ENCODE measurements at places on chromosomes 16 and 17.

DNA sequence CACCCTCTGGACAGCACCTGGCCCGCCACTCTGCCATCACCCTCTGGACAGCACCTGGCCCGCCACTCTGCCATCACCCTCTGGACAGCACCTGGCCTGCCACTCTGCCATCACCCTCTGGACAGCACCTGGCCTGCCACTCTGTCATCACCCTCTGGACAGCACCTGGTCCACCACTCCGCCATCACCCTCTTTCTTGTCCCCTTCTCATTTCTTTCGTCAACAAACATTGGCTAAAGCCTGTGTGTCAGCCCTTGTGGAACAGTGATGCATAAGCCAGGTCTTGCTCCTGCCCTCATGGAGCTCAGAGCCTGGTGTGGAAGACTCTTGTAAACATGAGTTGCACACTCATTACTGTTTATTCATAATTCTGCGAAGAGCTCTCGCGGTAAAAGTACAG lies 31.2 kb downstream of the CDK5R1 start:
- DNase-seq: no peak

- DNase-seq: no peak
Observed at GRCh38 chr16:14088155-14088753, 17.1 kb downstream of the MRTFB start.

DNA sequence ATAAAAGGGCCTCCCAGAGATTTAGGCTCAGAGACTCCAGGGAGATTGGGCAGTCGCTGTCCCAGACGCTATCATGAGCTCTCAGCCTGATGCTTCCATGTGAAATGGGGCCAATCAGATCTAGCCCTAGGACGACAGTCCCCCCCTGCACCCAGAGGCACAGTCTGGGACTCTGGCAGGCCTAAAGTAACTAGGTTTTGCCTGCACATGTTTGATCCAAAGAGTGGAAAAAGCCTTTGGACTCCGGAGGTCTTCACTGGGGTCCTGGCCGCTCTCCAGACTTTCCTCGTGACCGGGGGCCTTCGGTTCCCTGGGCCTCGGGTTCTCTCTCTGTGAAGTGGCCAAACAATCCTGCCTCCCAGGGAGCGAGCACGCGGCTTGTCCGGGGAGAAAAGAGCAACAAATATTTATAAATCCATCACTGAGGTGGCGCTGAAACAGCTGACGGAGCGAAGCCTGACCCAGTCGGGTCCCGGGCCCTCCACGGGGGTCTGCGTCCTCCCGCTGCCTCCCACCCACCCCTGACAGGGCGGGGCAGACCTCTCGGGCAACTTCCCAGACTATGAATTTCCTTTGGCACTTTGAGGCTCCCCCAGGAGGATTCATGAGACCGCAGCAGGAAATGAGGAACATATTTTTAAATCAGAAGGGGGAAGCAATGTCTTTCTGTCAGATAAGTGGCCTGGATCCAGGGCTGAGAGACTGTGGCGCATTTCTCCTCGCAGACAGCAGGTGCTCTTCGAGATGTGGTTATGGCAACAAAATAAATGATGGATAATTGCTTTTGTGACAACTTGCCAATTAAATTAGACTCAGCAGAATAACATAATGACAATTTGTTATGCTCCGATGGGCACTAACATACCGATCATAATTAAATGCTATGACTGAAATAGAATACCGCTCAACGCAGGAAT lies 38.9 kb downstream of the MRPS23 start:
- DNase-seq: peak; percentile 60

DNA sequence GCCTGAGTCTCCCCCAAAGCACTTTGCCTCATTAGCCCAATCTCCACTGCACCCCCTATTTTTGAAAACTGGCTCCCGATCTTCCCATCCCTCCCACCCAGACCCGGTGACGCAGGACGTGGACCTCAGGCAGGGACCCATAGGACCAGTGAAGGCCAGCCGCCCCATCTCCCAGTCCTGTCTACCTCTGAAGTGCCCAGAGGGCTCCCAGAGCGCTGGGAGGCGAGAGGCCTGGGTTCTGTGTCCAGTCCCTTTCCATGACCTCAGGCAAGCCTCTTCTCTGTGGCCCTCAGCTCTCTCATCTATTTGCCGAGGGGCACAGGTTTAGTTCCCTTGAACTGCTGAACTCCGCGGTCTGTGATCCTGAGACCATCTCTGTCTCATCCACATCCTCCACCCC lies 714 bp downstream of the TNS4 start:
- DNase-seq: no peak

DNA sequence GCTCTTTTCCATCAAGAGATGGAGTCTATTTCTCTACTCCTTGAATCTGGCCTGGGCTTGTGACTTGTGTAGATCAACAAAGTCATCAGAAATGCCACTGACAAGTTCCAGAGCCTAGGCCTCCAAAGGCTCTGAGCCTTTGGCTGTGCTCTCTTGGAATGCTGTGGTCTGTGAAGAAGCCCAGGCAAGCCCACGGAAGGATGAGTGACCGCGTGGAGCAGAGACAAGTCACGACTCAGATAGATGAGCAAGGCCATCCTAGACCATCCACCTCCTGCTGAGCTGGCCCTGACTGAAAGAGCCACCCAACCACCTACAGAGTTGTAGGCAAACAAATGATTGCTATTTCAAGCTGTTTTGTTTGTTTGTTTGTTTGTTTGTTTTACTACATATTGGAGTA lies 11.6 kb upstream of the ICAM2 start:
- no peak for DNase-seq

GRCh38 chr17:16534236-16534635 lies 34.8 kb downstream of the ZNF287 start:
- no peak for DNase-seq

DNA sequence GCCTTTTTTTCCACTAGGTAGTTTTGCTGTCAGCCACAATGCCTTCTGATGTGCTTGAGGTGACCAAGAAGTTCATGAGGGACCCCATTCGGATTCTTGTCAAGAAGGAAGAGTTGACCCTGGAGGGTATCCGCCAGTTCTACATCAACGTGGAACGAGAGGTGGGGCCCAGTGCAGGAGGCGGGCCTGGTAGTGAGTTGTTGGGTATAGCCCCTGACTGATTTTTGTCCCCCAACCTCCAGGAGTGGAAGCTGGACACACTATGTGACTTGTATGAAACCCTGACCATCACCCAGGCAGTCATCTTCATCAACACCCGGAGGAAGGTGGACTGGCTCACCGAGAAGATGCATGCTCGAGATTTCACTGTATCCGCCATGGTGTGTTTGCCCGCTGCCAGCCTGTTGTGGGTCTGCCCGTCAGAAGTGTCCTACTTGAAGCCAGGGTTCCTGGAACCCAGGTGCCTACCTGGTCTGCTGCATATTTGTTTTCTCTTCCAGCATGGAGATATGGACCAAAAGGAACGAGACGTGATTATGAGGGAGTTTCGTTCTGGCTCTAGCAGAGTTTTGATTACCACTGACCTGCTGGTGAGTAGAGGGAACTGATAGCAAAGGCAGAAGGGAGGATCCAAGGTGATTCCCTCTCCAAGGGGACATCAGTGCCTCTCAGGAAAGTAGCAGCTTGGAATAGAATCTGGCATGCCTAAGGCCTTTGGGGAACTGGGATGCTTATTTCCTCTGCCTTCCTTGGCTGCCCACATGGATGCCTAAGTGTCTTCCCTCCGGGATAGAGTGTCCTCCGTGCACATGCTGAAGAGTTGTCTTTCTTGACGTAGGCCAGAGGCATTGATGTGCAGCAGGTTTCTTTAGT lies 1.9 kb upstream of the CD68 start:
- peak; percentile 19 for DNase-seq

DNA sequence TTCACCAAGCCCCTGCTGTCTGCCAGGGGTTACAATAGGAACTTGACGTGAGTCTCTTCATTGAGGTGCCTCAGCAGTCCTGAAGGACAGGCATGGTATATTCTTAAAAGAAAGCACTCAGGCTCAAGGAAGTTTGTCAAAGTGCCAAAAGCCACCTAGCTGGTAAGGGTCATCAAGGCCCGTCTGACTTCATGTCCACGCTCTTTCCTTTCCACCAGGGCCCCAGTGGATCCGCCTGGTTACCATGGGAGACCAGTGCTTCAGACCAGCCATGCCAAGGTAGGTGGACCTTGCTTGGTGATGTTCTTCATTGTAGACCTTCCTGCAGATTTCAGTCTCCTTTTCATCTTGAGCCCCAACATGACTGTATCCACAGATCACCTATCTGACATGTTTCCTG lies 27.6 kb upstream of the CCL1 start:
- DNase-seq: no peak

DNA sequence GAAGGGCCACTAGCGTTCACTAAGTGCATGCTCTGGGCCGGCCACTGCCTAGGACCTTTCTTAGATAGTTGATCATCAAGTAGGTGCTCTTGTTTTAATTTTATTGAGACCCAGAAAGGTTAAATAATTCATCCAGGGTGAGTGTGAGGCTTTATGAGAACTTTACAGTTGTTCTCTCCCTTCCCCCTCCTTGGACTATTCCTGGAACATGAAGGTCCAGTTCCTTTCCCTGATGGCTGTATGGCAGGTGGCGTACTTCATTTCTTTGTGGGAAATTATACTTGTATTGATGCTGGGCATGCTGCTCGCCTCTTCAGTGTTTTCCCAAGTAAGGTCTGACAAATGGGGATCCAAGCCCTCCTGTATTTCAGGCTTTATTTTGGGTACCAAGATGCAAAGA lies 8.5 kb downstream of the SGF29 start:
- DNase-seq: no peak

DNA sequence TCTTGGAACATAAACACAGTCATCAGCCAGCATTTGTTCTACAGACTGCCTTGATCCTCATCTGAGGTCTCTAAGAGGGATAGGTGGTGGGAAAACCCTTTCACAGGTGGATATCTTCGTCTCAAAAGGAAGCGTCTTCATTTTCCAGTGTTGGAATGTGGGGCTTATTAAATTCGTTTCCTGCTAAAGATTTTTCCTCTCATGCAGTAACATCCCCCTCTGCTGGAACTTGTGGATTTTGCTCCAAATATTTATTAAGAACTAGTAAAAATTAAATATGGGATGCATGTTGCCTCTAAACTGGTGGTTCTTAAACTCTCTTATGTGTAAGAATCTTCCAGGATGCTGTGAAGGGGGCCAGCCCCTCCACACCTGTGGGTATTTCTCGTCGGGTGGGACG lies 20.1 kb upstream of the MLYCD start:
- peak; percentile 55 for DNase-seq

GRCh38 chr17:15883617-15884111 lies 61.3 kb upstream of the ADORA2B start:
- DNase-seq: peak; percentile 63

- no peak for DNase-seq
Observed at GRCh38 chr17:59370593-59371299, 39.3 kb downstream of the YPEL2 start.

DNA sequence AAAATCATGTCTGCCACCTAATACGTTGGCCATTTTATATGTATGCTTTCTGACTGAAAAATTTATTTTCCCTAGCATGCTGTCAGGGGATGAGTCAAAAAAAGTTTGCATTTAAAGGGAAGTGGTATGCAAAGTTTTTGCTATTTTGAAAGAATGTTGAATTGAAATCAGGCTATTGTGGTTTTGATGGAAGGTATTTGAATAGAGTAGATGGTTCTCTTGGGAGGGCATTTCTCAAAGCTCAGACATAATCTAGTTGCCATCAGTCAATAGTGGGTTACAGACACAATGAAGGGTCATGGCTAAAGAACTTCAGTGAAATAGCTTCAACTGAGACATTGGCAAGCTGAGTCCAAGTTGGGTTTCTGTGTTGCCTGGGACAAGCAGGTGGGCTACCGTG lies 102.4 kb downstream of the MAP2K6 start:
- no peak for DNase-seq

- DNase-seq: no peak
Observed at GRCh38 chr16:58584831-58585505, 44.7 kb downstream of the CNOT1 start.

DNA sequence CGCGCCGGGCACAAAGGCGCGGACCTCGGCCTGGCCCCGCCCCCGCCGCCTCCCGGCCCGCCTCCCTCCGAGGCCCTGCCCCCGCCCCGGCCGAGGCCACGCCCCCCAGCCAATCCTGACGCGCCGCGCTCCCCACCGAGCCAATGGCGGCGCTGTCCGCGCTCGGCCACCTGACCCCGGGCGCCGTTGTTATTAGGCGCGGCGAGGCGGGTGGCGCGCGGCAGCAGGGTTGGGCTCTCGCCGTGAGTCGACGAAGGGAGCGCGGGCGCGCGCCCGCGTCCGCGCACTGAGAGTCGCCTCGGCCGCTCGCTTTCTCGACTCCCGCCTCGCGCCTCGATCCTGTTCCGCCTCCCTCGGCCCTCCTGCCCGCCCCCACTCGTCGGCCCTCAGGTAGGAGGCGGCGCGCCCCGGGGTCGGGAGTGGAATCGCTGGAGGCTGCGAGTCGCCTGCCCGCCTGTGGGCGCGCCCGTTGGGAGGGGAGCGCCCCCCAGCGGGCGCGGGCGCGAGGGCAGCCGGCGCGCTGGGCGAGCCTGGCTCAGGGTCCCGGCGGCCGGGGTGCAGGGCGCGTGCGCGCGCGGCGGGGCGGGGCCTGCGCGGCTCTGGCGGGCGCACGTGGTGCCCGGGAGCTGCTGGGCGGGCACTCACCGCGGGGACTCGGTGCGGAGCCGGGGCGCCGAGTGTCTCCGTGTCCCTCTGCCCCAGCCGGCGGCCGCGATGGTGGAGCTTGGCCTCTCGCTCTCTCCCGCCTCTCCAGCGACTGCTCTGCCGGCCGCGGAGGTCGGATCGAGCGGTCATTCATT lies 405 bp upstream of the CBLN1 start:
- peak; percentile 90 for DNase-seq

GRCh38 chr17:67435786-67436185 lies 58.7 kb downstream of the PITPNC1 start:
- no peak for DNase-seq

- DNase-seq: no peak
Observed at GRCh38 chr17:63156986-63157385, 191.0 kb downstream of the TANC2 start.

- DNase-seq: no peak
Observed at GRCh38 chr16:12545792-12546342, 257.8 kb downstream of the CPPED1 start.

DNA sequence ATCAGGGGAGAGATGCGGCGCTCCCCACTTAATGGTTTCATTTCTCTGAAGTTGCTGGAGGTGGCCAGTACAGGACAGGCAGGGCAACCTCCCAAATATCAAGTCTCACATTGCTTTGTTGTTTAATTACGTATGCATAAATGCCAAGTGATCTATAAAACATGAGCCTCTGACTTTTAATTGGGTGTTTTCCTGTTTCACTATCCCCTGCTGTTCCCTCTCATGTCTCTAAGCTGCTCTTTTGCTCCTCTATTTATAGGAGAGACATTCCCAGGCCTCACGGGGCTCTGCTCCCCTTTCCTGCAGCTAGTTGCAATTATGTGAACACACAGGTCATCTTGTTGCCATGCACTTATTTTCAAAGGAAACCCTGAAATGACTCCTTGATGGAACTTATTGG lies 1173.5 kb upstream of the GOT2 start:
- no peak for DNase-seq

- DNase-seq: no peak
Observed at GRCh38 chr17:75617675-75618074, 15.6 kb upstream of the SMIM5 start.

GRCh38 chr17:50198026-50198669 lies 3.3 kb downstream of the COL1A1 start:
- DNase-seq: peak; percentile 81

- DNase-seq: no peak
Observed at GRCh38 chr17:43175213-43176118, 4.5 kb downstream of the NBR1 start.

Data from hematopoietic multipotent progenitor cell treated with erythropoietin and hydrocortisone succinate and interleukin-3 and kit ligand, for 6 days (in vitro differentiated cells).